ENCODE measurements at places on chromosomes 4 and X.

DNA sequence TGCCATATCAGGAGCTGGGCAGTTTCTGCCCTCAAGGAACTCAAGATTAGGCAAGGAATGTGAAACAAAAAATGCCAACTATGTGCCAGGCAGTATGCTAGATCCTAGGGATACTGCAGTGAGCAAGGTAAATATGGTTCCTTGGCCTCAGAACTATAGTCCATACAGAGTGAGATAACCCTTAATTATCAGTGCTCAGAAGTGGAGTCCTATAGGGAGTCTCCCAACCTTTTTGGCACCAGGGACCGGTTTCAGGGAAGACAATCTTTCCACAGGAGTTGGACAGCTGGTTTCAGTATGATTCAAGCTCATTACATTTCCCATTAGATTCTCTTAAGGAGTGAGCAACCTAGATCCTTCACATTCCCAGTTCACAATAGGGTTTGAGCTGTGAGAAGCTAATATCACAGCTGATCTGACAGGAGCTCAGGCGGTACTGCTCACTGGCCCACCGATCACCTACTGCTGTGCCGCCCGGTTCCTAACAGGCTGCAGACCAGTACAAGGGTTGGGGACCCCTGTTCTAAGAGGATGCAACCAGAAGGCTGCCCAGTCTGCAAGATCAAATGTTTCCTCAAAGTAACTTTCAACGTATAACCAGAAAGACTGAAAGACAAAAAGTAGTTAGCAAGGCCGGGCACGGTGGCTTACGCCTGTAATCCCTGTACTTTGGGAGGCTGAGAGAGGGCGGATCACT lies 1.7 kb upstream of the SRP72 start:
- no peak for DNase-seq

GRCh38 chr4:171583790-171584189 lies 229.4 kb upstream of the GALNTL6 start:
- no peak for DNase-seq

DNA sequence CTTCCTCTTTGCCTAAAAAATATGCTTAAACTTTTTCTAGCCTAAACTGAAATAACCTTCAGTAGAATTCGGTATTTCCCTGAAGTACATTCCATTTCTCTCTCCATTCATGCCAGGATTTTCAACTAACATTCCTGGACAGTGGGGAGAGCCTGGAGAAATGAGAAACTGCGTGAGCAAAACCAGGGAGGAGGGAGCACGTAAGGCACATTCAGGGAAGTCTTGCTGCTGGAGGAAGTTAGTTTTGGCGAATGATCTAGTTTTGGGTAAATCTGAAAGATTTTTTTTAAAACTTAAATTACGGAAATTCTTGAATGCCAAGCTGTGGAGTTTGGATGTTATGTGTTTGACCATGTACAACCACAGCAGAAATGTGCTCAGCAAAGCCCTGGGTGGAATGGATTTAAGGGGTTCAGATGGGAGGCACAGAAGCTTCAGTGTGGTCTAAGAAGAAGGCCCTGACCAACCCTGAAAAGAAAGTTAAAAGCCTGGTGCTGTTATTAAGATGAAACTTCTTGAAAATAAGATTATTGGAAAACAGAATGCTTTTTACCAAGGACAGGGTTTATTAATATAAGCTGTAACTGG lies 347.8 kb downstream of the ANK2 start:
- no peak for DNase-seq

- no peak for DNase-seq
Observed at GRCh38 chrX:25175743-25176142, 160.0 kb upstream of the ARX start.

GRCh38 chrX:107701493-107702121 lies 73.3 kb downstream of the PRPS1 start:
- DNase-seq: no peak

DNA sequence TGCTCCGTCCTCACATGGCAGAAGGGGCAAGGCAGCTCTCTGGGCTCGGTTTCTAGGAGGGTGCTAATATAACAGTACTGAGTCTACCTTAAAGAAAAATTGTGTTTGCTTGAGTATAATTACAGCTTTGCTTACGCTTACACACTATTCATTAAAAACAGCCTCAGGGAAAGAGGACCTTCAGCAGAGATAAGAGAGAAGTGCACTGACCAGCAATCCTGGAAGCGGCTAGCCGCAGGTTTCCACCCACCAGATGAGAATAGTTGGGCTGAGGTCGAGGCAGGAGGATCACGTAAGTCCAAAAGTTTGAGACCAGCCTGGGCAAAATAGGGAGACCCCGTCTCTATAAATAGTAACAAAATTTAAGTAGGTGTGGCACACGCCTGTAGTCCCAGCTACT lies 15.2 kb upstream of the MRFAP1 start:
- no peak for DNase-seq

DNA sequence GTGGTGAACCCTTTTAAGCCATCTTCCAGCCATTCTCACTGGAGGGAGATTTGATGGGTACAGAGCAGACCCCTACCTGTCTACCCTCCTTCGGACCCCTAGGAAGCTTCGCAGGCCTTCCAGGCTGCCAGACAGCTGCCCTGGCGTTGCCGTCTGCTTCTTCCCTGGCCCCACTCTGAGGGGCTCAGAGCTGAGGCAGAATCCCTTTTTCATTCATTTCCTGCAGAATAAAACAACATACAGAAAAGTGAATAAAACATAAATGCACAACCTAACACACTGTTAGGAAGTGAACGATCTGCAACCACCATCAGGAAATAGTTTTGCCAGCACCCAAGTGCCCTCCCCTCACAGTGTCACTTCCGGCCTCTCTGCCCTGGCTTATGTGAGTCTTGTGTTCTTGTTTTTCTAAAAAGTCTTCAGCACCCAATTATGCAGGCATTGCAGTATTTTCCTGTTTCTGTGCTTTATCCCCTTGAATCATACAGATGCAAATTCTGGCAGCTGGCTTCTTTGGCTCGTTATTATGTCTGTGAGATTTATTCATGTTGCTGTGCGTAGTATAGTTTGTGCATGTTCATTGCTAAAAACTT lies 5.6 kb upstream of the ADD1 start:
- peak; percentile 64 for DNase-seq

DNA sequence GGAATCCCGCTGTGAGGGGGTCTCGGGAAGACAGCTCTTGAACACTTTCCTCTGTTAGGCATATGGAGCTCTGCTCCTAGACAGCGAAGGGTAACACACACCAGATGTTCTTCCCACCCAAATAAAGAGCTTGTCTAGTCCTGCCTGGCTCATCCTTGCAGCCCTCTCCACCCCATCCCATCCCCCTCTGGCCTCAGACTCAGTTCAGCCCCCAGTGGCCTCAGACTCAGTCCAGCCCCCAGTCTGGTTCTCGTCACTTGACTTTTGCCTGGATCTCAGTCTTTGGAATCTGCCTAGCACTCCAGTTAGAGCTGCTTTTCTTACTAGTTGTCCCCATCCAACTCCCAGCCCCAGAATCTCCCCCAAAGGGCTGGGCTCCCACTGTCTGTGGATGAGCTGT lies 14.9 kb downstream of the RAB33A start:
- DNase-seq: no peak

DNA sequence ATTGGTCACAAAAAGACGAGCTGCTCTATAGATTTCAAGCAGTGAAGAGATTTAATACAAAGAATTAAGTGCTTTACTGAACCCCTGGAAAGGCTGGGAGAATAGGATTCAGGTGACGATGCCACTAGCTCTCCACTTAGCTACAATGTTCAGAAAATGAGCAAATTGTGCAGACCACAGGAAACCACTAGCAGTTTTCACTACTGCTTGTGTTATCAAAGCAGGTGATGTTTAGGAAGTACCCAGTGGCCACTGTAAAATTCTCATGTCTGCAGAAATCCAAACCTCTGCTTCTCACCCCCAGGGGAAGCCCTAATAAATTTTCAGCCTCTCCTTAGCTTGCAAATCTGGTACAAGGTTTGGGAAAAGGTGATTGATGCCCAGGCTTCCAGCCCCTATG lies 165.1 kb downstream of the IL1RAPL1 start:
- no peak for DNase-seq

DNA sequence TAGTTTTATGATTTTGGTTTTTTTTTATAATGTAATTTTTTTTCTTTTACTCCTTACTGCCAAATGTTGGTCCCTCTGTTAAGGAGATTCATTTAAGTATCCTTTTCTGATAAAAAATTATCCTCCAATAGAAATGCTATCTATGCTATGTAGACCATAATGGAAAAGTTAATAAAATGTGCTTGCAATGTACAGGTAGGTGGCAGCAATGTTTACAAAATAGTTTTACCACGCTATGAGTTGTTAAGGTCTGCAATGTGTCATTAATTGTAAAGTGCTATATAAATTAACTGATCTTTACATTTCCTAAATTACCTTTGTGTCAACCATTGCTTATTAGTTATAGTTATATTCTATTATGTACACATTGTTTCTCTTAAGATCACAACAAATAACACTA lies 3.8 kb upstream of the CENPC start:
- DNase-seq: no peak
